GM23248 (cell line): ENCODE measurements at places on chromosomes 11 and 22. TPM values are rescaled to one million over a fixed set of nuclear protein-coding genes. Genes with fewer than 3 reads are reported as not detected.
A peak's percentile ranks its signal among the peaks of the same experiment; 100 is the strongest.

DNA sequence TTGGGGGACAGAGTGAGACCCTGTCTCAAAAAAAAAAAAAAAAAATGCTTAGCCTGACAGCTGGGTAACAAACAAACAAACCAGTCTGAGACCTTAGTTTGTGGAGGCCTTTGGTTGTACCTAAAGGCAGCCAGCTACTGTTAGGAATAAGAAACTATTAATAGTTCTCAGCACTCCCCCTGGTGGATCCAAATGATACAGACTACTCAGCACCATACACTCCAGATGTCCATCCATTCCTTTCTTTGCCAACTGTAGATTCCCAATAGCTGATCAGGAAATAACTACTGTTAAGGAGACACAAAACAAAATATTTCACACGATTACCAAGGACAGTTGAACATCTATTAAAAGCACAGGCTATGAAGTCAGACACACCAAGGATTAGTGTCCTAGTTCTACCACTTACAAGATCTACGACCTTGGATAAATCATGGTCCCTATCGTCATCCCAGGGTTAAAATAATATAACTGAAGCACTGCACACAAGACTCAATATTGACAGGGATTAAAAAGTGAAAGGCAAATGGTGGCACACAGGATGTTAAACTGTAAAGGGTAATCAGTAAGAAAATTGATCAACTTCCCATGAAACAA, 17.2 kb downstream of the CLDN25 start:
- peak; percentile 73 for DNase-seq

Gene SORL1
- 0.54 and 0.76 TPM in 2 replicates for total RNA-seq

GRCh38 chr22:37282385-37282677, at the start of gene CYTH4:
CYTH4 (plus strand) TSS chr22:37282508; CDS start chr22:37282570, 62 bp downstream.
- DNase-seq: no peak

DNA sequence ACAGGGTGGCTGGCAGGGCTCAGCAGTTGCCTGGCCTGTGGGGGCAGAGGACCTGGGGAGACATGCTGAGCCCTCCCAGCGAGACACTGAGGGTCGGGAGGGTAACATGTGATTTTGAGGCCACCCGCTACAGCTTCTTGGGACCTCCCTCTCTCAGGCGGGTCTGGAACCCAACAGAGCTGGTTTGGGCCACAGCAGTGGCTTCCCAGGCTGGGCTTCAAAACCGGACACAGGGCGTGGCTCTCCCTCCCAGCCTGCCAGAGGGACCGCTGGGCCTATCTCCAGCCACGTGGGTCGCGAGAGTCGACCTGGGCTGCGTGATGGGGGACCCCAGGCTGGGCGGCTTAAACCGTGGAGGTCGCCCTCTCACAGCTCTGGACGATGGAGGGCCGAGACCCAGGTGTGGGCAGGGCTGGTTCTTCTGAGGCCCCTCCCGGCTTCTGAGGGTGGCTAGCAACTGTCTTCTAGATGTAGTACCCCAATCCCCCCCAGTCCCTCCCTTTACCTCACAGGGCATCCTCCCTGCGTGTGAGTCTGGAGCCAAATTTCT, 91.7 kb downstream of the KCNQ1 start:
- DNase-seq: no peak

Gene TRPM5
- total RNA-seq: not detected in 2 replicates

Gene SAA1
- not detected in 2 replicates for total RNA-seq

Gene PEX16
- total RNA-seq: 16.2 and 23.2 TPM in 2 replicates

GRCh38 chr11:132402071-132402684, 1031.8 kb downstream of the NTM start:
- DNase-seq: peak; percentile 73

DNA sequence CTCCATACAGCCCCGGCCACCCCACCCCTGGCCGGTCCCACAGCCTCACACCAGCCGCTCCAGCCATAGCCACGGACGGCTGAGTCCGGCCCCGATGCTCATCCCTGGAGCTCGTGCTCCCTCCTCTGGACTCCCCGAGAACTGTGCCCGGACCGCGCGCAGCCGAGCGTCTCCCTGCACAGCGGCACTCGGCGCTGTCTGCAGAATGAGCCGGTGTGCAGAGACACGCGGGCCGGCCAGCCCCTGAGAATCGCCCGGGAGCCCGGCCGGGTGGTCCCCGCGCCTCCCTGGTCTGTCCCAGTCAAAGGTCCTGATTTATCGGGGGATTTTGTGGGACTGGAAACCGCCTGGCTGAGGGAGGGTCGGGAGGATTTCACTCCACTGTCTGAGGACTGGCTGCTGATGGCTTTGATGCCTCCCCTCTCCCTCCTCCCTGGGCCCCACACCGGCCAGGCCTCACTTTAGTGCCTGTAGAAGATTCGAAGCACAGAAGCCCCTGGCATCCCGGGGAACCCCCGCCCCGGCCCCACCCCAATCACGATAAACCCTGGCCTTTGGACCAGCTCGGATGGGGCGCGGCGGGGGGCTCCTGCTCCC, 102.7 kb downstream of the BRD1 start:
- DNase-seq: peak; percentile 67

DNA sequence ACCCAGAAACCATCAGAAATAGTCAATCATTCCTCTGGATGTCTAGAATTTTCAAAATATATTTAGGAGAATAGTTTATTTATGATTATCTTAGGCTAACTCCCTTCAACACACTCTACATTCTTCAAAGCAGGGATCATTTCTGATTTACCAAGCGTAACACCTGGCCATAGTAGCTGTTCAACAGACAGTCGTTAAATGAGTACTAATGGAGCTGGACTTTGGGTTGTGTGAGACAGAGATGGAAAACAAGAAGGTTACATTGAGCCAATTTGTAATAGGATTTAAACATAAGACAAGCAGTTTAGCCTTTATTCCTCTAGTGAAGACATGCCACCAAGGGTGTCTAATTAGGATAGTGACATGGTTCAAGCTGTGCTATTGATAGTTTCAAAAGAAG, 129.2 kb upstream of the ANO3 start:
- DNase-seq: no peak

- DNase-seq: peak; percentile 18
Measured at GRCh38 chr11:125287491-125288210, 123.1 kb downstream of the PKNOX2 start.

DNA sequence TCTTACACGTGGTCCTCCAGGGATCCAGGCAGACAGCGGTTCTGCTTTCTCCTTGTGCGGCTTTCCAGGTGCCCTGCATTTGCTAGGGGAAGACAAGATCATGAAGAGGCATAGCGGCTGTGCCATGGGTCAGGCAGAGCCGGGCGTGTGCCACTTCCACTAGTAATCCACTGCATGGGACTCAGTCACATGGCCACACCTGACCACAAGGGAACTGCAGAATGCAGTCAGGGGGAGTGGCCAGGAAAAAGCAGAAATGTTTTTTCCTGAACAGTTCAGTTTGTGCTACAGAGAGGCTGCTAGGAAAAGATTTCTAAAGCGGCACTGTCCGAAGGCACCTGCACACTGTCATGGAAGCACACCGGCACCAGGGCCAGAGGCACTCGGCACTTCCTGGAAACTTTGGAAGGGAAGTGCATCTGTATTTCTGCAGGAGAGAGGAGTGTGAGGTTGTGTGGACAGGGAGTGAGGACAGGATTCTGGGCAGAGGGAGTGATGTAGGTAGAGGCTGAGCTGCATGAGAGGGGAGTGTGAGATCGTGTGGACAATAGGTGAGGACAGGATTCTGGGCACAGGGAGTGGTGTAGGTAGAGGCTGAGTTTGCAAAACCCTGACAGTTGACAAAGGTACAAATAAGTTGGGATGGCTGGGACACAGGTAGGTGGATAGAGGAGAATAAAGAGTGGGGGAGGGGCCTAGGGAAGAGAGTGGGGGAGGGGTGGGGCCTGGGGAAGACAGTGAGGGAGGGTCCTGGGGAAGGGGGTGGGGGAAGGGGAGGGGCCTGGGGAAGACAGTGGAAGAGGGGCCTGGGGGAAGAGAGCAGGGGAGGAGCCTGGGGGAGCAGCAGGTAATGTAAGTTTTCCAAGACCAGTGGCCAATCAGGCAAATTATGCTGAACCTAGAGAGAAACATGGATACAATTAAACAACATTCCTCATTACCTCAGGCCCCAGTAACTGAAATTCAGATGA, 1436.3 kb downstream of the TBC1D22A start:
- no peak for DNase-seq

- no peak for DNase-seq
Measured at GRCh38 chr11:59175091-59175501, 3.2 kb downstream of the DTX4 start.
